ENCODE measurements at places on chromosomes 16 and 17. TPM values are rescaled to one million over a fixed set of nuclear protein-coding genes. Genes with fewer than 3 reads are reported as not detected.

TGFB1I1 gene
- 54.3 TPM for total RNA-seq

CA7 gene
- total RNA-seq, result not detected

ETV4 gene
- total RNA-seq, result 67.7 TPM

CLEC18B gene
- total RNA-seq, result 0.46 TPM

TBC1D26 gene
- total RNA-seq, result not detected

ZNF750 gene
- total RNA-seq, result not detected

G6PC1 gene
- not detected for total RNA-seq

CCL17 gene
- not detected for total RNA-seq

HBA2 gene
- 0.38 TPM for total RNA-seq

EDC4 gene
- total RNA-seq, result 60.7 TPM

CSH1 gene
- total RNA-seq, result not detected

HOXB9 gene
- total RNA-seq, result 7.5 TPM

TERB1 gene
- total RNA-seq, result 0.07 TPM

TBC1D3I gene
- total RNA-seq, result not detected

STH gene
- total RNA-seq, result not detected

Measured in A549 treated with dexamethasone at 1 μM for 4 hours (cell line).